Mucosa of descending colon (tissue), 3 donors: ENCODE measurements at places on chromosomes 4 and X.

- DNase-seq = no peak
Measured at GRCh38 chrX:106170318-106170717, 2.2 kb downstream of the PWWP3B start.

GRCh38 chrX:100677611-100678181 lies 33.7 kb downstream of the SRPX2 start:
- DNase-seq = no peak

GRCh38 chr4:152976212-152976761 lies 40.2 kb downstream of the FHDC1 start:
- no peak for DNase-seq

GRCh38 chr4:24973747-24974601 lies 56.8 kb downstream of the LGI2 start:
- DNase-seq = peak; percentile 62

DNA sequence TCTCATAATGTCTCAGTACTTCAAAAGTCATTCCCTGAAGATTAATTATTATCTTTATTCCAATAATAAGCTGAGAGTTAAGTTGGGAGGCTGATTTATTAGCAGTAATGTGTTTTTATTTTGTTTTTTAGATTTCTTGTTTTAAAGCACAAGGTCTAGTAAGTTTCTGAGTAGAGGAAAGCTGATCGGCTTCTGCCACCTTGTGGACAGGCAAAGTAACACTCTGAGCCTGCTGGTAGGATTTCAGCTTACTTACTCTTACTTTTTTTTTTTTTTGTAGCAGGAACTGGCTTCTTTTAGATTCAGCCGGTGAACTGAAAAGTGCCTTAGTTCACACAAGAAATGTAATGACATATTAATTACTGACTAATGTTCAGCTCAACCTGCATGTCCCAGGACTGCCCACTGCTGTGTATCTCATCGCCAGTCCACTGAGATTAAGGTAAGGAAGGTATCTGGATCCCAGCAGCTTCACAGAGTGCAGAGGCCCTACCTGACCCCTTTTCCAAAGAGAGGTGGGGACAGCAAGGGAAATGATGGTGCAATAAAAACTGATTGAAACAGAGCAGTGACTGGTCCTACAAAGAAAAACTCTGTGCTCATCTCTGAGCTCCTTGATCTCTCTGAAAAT lies 126.5 kb downstream of the ADGRA3 start:
- DNase-seq = peak; percentile 53

DNA sequence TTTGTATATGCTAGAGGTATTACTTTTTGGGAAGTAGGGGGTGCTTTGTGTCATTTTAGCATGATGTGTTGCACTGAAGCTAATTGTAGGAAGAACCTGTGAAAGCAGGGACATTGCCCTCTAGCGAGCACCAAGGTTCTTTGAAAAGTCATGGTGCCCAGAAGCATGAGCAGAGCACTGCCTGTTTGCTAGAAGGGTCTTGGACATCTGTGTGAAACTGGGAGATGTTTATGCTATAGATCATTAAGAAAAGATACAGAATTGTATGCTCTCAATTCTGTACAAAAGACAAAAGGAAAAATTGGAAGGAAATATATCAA lies 14.7 kb downstream of the GRPR start:
- peak; percentile 2 for DNase-seq

DNA sequence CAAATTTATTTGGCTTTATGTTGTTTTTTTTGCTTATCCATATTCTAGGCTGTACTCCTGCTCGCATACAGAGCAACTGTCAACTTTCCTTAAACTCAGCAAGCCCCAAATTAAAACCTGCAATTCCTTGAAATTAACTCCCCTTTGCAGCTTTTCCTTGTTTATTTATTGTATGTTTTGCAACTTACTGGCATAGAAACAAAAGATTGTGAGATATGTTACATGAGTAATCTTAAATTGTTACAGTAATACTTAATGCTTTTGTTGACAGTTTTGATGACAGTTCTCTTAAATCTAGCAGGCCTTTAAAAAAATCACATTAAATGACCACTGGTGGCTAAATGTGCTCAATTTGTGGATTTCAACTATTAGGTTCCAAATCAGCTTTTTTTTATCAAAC lies 4.5 kb downstream of the DDX3X start:
- no peak for DNase-seq

GRCh38 chr4:181524499-181524898 lies 718.7 kb upstream of the TENM3 start:
- no peak for DNase-seq

- peak; percentile 50 for DNase-seq
Measured at GRCh38 chr4:47032405-47033106, 1.2 kb downstream of the GABRB1 start.

DNA sequence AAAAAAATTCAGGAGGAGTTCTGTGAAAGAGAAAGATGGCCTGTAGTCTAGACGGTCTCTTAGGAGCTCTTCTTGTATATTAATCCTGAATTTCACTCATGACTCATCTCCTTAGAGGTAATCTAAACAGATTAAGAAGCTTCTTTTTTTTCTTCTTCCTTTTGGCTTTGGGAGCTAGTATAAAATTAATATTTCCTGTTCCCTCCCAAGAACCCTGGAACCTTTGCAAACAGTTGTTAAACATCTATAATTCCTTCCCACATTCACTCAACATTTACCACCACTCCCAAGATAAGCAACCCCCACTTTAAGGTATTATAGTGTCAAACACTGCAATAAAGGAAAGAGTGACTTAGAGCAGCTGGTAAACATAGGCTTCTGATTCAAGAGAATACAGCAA lies 146.4 kb upstream of the EDNRA start:
- no peak for DNase-seq

DNA sequence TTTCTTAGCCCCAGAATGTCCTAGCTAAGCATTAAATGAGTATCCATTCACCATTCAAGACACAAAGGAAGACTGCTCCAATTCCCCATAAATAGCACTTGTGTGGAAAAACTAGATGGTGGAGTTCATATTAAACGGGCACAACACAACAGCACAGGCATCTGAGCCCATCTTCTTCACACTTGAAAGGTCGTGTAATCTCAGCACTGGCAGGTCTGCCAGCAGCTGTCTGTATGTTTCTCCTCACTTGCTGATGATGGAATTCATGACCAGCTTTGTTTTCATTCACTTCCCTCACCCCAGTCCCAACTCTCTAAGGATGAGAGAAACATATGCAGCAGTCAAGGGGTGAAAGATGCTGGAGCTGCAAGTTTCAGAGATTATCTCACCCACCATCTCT lies 148.7 kb downstream of the AFAP1 start:
- no peak for DNase-seq

GRCh38 chrX:150080497-150080896 lies 142.2 kb upstream of the EOLA2 start:
- DNase-seq = no peak

DNA sequence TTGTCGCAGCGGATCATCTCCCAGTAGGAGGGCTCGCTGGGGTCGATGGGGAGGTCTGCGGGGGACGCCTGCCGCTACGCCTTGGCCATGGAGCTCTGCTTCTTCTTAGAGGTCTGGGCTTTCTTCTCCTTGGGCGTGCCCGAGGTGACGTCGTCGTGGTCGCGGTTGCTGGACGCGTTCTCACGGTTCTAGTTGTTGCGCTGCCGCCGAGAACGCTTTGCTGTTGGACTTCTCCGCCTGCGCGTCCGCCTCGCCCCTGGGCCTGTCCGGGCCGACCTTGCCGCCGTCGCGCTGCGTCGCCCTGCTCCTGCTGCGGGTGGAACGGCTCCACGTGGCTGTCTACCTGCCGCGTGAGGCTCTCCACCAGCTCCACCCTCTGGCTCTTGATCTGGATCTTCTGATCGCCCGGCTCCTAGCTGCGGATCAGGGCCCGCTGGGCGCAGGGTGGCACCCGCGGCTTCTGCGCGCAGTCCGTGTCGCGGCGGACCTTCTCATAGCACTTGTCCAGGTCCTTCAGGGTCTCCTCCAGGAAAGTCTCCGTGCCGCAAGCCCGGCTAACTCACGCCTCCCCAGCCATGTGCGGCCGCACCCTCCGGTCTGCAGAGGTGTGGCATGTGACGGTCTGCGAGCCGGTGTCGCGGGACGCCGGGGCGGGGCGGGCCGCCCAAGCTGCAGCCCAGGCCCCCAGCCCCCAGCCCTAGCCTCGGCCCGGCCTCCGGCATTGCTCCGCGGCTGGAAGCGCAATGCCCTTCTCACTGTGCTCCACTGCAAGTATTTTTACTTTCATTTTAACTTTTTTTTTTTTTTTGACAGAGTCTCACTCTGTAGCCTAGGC lies 40.5 kb upstream of the OGT start:
- DNase-seq = peak; percentile 44

DNA sequence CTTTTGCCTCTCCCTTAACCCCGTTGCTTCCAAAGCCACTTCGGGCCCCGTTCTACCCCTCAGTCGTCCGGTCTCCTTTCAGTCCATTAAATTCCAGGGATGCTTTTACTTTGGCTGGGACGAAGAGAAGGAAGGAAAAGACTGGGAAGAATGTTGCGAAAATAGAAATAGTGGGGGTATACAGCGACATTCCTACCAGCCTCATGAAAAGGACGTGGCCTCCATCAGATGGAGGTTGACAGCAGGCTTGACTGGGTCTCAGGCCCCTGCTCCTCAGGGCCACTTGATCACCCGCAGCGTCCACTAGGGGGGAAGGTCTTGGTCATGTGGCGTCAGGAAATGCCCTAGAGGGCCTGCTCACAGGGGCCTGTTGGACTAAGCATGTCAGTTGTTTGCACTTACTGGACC lies 657 bp upstream of the ANKRD50 start:
- DNase-seq = peak; percentile 69

GRCh38 chrX:24846550-24847150 lies 152.9 kb downstream of the POLA1 start:
- no peak for DNase-seq

GRCh38 chr4:27779827-27780226 lies 919.2 kb downstream of the STIM2 start:
- DNase-seq = no peak

- no peak for DNase-seq
Measured at GRCh38 chrX:149949743-149950436, 11.6 kb upstream of the EOLA2 start.

GRCh38 chr4:184447664-184448063 lies 26.7 kb downstream of the IRF2 start:
- no peak for DNase-seq

GRCh38 chr4:26104056-26104685 lies 190.2 kb downstream of the SMIM20 start:
- DNase-seq = no peak

DNA sequence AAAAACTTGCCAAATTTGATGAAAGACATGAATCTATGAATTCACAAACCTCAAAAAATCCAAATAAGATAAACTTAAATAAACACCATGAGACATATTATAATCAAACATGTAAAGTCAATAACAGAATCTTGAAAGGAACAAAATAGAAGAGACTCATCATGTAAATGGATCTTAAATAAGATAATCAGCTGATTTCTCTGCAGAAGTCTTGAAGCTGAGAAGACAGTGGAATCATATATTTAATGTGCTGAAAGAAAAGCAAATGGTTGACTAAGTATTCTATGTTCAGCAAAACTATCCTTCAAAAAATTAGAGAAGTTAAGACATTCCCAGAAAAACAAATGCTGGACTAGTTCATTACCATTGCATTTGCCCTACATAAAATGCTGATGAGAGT lies 215.7 kb upstream of the SPIN4 start:
- DNase-seq = no peak

DNA sequence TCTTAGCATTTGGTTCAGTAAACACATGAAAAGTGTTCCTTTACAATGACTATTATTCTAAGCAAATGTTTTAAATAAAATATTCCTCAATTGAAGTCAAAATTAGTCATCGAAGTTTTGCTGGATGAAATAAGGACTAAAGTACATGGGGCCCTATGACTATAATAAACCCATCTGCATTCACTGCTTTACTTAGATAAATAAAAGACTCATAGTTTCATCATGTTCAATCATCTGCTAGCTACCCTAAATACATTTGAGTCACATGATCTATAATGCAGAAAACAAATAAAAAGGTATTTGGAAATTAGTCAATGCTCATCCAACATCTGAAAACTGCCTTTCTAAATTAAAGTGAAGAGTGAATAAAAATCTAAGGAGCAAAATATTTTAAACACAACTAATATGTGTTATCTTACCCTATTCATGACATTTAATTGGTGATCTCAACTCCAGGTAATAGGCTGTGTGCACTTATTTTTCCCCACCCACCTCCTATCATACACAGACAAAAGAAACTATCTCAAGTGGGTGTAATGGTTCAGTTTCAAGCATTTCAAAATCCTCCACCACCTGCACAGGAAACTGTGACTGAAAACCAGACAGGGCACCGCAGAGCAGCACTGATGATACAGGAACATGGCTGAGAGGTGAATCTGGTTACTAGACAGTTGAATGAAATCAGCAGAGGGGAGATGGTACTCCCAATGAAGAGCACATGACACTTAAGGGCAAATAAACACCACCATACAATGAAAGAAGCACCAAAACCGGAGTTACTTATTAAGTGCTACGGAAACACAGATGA lies 78.6 kb downstream of the CAMK2D start:
- DNase-seq = peak; percentile 33

GRCh38 chr4:70722199-70722791 lies 531 bp downstream of the RUFY3 start:
- DNase-seq = no peak

DNA sequence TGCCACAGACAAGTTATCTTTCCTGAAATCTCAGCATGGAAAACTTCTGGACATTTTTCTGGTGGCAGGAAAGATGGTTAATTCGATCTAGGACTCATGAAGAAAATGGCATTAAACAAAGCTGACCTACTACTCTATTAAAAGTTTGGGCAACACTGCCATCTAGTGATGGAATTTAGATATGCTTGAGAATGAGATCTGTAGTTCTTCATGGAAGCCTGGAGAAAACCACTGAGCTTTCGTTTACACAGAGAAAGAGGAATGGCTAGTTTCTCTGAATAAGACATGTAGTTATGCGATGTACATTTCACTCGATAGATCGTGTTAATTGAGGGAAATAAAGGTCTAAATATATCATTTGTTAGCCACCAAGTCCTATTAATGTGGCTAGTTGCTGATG lies 51.7 kb upstream of the CHRDL1 start:
- DNase-seq = no peak

DNA sequence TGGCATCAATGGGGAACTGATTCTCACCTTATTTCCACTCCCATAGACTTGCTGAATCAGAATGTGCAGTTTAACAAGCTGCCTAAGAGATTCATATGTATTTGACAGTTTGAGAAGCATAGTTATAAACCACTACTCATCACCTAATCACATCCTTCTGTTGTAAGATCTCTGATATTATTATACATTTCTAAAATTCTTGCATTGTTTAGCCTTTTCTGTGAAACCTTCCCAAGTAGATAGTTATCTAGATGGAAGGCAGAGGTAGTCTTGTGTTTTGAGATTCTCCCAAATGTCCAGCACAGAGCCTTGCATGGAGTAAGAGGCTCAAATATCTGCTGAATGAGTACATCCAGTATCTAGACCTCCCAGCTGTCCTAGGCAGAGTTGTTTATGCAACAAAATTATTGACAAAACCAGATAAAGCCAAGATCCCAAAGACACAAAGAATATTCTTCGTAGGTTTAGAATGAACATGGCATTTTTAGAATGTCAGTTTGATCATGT lies 227.3 kb downstream of the KDR start:
- DNase-seq = no peak

- no peak for DNase-seq
Measured at GRCh38 chr4:152138451-152138850, 377.6 kb upstream of the GATB start.

- no peak for DNase-seq
Measured at GRCh38 chrX:70134116-70134477, 850 bp downstream of the IGBP1 start.
